ENCODE measurements at places on chromosomes 6 and 20. TPM values are rescaled to one million over a fixed set of nuclear protein-coding genes. Genes with fewer than 3 reads are reported as not detected.

The SEMG1 gene
- not detected for total RNA-seq

The CEBPB gene
- 87.1 TPM for total RNA-seq

The PRDM13 gene
- total RNA-seq, result not detected

The MOG gene
- total RNA-seq, result not detected
